Neural progenitor cell (in vitro differentiated cells): ENCODE measurements at places on chromosomes 5 and 9. TPM values are rescaled to one million over a fixed set of nuclear protein-coding genes. Genes with fewer than 3 reads are reported as not detected.

Gene LRRC19
- not detected in 2 replicates for total RNA-seq

Gene IL13
- total RNA-seq = not detected in 2 replicates

Gene CER1
- 0.11 TPM in 1 of 2 replicates, not detected in the other for total RNA-seq

Gene CCNJL
- 8.4 and 9.4 TPM in 2 replicates for total RNA-seq

Gene PTBP3
- 84.7 and 85.3 TPM in 2 replicates for total RNA-seq

Gene QRFP
- not detected in 2 replicates for total RNA-seq

Gene BTNL9
- 0.24 and 0.56 TPM in 2 replicates for total RNA-seq

DNA sequence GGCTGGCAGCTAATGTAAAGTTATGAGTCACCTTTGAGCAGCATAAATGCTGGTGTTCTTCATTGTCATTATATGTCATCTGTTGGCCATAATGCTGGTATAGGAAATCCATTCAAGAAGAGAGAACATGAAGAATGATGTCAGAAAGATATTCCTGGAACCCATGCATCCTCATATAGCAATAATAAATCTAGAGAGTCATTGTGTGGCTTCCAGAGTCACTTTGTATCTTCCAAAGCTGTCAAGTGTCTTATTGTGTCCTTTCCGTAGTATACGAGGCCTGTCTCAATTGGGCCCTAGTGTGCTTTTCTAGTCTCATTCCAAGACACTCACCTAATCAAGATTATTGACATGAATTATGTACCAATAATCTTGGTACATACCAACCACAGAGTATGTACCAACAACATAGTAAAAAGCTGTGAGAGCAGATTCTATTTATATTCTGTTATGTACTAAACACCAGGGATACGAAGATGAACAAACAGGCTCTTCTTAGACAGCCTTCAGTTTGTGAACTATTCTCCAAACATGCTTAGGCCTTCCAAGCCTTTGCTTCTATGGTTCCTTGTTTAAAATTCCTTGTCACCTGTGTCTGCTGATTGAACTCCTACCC is 110.1 kb downstream of the ERCC6L2 start:
- no peak overlapping the region for H3K27ac ChIP-seq
- peaks cover 3% of the 10 kb centered on the region for H3K36me3 ChIP-seq
- H3K4me3 ChIP-seq = no peak overlapping the region
- H3K4me1 ChIP-seq = peaks cover 32% of the 10 kb centered on the region

DNA sequence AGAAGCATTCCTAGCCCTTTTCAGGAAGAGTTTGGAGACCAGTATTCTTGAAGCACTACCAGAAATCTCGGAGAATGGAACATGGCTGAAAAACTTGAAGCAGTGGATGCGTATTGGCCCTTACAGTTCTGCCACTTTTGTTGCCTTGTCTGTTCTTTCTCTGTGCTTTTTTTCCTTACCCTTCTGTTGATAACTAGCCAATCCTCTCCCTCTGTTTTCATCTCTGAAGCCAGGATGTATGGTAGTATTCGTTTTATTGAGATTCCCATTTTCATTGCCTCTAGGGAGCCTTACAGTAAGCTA is 564 bp upstream of the CCNH start:
- peak overlapping the region; percentile 82 for H3K4me3 ChIP-seq
- no peaks in the 10 kb centered on the region for H3K27me3 ChIP-seq
- H3K36me3 ChIP-seq = peaks cover 8% of the 10 kb centered on the region
- H3K27ac ChIP-seq = no peak overlapping the region
- peaks cover 9% of the 10 kb centered on the region for H3K4me1 ChIP-seq

GRCh38 chr9:73780916-73781315 is 629.3 kb downstream of the ANXA1 start:
- no peak for DNase-seq
- H3K36me3 ChIP-seq = no peaks in the 10 kb centered on the region
- H3K4me3 ChIP-seq = no peak overlapping the region
- H3K27ac ChIP-seq = no peak overlapping the region
- no peaks in the 10 kb centered on the region for H3K4me1 ChIP-seq

DNA sequence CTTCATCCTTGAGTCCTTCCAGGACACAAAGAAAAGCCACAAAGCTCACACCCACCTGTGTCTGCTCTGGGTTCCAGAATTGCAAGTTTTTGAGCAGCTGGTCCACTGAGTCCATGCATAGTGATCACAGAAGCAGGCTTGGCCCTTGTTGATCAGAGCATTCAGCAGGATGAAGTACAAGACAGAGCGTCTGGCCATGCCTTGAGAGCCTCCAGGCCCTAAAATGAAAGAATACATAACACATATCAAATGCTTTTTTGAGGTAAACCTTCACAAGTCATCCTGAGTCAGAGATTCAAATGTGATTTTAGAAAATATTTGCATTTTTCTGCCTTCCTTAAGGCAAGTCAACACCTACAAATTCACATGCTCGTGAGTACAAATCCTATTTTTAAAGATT is 10.3 kb downstream of the C6 start:
- no peaks in the 10 kb centered on the region for H3K36me3 ChIP-seq
- no peaks in the 10 kb centered on the region for H3K27me3 ChIP-seq
- no peaks in the 10 kb centered on the region for H3K4me1 ChIP-seq
- H3K4me3 ChIP-seq = no peak overlapping the region
- DNase-seq = no peak

GRCh38 chr5:112641515-112642110 is 96.1 kb upstream of the APC start:
- H3K4me3 ChIP-seq = no peak overlapping the region
- H3K4me1 ChIP-seq = peaks cover 7% of the 10 kb centered on the region
- no peaks in the 10 kb centered on the region for H3K36me3 ChIP-seq
- no peak overlapping the region for H3K27ac ChIP-seq
- no peaks in the 10 kb centered on the region for H3K27me3 ChIP-seq

DNA sequence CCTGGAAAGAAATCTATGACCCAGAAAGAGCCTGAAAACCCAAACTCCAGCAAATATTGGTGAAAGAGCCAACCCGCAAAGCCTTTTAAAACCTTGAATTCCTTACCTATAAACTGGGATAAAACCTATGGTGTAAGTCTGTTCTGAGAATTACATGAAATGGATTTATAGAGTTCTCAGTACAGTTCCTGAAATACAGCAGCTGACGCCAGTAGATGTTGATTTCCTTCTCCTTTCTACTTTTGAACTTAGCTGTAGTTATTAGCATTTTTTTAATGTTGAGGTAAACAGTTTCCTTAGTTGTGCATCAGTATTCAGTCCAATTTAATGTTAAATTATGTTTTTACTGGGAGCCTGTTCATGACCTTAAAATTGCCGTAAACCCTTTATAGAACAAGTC is 3.7 kb downstream of the SPIN1 start:
- no peak overlapping the region for H3K27ac ChIP-seq
- peaks cover 7% of the 10 kb centered on the region for H3K27me3 ChIP-seq
- H3K4me3 ChIP-seq = no peak overlapping the region
- H3K36me3 ChIP-seq = no peaks in the 10 kb centered on the region

DNA sequence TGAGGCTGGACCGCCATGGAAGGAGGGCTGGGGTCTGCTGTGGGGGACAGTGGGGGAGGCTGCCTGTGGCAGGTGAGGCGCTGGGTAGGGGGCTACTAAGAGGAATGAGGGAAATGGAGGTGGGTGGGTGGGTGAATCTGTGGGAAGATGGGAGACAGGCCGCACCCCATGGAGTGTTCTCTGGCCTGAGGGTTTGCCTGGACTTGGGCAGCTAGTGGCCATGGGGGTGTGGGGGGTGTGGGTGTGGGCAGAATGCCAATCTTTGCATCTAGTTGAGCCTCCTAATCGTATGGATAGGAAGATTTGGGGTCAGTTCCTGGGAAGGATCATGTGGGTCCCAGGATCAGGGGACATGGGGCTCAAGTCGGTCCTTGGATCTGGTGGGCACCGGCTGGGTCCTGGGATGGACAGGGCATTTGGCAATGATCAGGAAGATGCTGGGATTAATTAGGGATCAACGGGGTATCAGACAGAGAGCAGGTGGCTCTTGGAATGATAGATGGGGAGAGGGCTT is 518 bp downstream of the ZDHHC12 start:
- peak overlapping the region; percentile 90 for H3K4me3 ChIP-seq
- no peaks in the 10 kb centered on the region for H3K36me3 ChIP-seq
- peaks cover 8% of the 10 kb centered on the region for H3K4me1 ChIP-seq
- no peaks in the 10 kb centered on the region for H3K27me3 ChIP-seq

GRCh38 chr5:38546691-38547146 is 9.7 kb downstream of the LIFR start:
- no peak overlapping the region for H3K27ac ChIP-seq
- no peaks in the 10 kb centered on the region for H3K27me3 ChIP-seq
- no peak overlapping the region for H3K4me3 ChIP-seq
- DNase-seq = no peak
- no peaks in the 10 kb centered on the region for H3K4me1 ChIP-seq
- no peaks in the 10 kb centered on the region for H3K36me3 ChIP-seq

GRCh38 chr5:125038477-125038876 is 292.0 kb upstream of the ZNF608 start:
- H3K4me1 ChIP-seq = peaks cover 14% of the 10 kb centered on the region
- H3K27ac ChIP-seq = no peak overlapping the region
- no peak overlapping the region for H3K4me3 ChIP-seq
- H3K27me3 ChIP-seq = no peaks in the 10 kb centered on the region

DNA sequence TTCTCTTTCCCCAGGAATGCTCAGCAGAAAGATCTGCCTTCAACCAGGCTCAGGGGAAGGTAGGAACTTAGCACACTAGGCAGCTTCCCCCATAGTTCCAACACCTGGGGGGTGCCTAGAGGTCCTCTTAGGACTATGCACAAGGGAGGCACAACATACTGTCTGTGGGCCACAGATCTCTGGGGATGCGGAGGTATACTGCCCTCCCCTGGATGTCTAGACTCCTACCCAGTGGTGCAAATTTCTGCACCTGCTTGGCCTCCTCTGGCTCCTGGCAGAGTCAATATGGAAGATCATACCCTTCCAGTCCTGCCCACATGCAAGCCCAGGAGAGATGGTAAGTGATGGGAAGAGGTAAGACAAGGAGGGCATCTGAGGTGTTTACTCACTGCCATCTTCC is 247.5 kb upstream of the DAPK1 start:
- peak; percentile 11 for DNase-seq
- no peaks in the 10 kb centered on the region for H3K4me1 ChIP-seq
- no peaks in the 10 kb centered on the region for H3K36me3 ChIP-seq
- H3K4me3 ChIP-seq = no peak overlapping the region

DNA sequence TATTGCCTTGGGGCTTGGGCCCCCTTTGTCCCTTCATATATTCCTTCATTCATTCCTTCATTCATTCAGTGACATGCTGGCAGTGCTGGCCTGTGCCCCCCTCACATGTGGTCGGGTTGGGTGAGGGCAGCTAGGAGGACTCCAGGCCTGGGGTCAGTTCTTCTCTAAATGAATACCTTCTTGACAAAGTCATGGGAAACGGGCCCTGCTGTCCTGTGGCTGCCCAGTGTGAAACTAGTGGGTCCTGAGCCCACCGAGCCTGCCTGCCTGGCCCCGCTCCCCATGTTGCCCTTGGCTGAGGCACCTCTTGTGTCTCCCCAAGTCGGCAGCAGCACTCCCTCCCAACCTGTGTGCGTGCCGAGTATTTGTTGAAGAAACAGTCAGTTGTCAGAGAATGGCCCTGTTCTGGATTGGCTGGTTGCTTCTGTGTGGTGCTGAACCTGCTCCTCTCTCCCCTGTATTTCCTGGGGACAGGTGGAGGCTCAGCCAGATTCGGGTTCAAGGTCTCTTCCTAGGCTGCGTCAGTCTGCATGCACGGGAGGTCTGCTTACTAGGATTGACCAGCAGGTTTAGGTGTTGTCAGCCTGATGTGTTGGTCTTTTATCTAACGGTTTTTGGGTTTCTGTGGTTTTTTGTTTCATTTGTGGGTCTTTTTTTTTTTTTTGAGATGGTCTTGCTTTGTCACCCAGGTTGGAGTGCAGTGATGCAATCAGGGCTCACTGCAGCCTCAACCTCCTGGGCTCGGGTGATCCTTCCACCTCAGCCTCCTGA is 3.0 kb upstream of the CEL start:
- no peaks in the 10 kb centered on the region for H3K27me3 ChIP-seq
- peaks cover 20% of the 10 kb centered on the region for H3K4me1 ChIP-seq
- H3K4me3 ChIP-seq = no peak overlapping the region
- H3K36me3 ChIP-seq = no peaks in the 10 kb centered on the region

DNA sequence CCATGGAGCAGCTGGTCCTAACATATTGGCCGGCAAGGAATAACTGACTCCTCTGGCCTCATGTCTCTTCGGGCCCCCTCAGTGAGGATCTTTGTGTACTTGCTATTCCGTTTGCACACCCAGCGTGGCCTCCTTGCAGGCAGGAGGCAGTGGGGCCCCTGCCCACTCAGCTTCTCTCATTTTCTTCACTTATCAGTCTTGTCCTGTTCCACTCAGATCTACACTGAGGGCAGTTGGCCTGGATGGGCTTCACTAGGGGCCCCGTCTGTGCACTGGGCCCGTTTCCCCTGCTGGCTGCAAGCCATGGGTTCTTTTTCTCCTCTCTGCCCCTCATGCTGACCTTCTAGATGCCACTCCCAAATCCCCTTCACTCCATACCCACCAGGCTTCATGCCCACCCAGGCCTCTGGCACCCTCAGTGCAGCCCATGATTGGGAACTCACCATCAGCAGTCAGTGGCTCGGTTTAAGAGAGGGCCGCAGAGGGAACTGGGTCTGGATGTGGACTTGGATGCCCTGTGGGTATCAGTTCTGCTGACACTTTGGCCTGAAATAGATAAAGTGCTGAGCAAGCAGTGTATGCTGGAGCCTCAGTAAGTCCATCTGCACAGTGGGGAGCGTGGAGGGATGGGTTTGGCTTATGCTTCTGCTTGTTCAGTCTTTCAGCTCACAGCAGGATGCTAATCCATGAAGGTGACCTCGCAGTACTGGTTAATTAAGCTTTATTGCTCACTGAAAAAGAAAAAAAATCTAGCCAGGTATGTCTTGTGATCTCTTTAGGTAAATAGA is 57.9 kb downstream of the ERBIN start:
- no peak overlapping the region for H3K27ac ChIP-seq
- peaks cover 26% of the 10 kb centered on the region for H3K4me1 ChIP-seq
- DNase-seq = peak; percentile 19
- no peaks in the 10 kb centered on the region for H3K27me3 ChIP-seq
- H3K4me3 ChIP-seq = no peak overlapping the region

GRCh38 chr5:125484272-125484741 is 737.9 kb upstream of the ZNF608 start:
- H3K4me3 ChIP-seq = no peak overlapping the region
- no peaks in the 10 kb centered on the region for H3K36me3 ChIP-seq
- H3K27ac ChIP-seq = peak overlapping the region; percentile 79
- no peak for DNase-seq
- peaks cover 64% of the 10 kb centered on the region for H3K4me1 ChIP-seq

GRCh38 chr5:169161022-169161680 is 139.8 kb downstream of the SLIT3 start:
- DNase-seq = peak; percentile 79
- no peaks in the 10 kb centered on the region for H3K27me3 ChIP-seq
- no peaks in the 10 kb centered on the region for H3K36me3 ChIP-seq
- no peak overlapping the region for H3K27ac ChIP-seq
- peaks cover 19% of the 10 kb centered on the region for H3K4me1 ChIP-seq

DNA sequence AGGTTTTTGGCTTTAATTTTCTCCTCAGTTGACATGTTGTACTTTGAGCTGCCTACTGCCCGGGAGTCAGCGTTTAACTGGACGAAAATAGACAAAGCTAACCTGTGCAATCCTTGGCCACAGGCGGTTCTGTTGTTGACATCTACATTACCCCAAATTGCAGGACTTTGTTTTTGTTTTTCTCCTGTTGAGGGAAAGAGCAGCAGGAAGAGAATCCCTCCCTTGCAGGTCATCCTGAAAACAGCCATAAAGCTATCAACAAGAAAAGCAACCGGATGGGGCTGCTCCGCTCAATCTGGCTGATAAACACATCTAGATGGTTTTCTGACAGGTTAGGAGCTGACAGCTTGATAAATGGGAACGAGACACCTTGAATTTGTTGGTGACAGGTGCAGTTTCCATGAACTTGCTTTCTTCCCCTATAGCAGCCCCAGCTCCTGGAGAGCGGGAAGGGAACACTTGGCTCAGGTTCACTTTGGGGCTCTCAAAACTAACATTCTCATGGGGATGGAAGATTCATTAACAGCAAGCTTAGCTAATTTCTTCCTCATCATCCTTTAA is 331.5 kb downstream of the SLIT3 start:
- H3K27me3 ChIP-seq = no peaks in the 10 kb centered on the region
- no peak for DNase-seq
- no peaks in the 10 kb centered on the region for H3K36me3 ChIP-seq
- H3K27ac ChIP-seq = no peak overlapping the region
